ENCODE measurements at places on chromosomes 6 and 20. TPM values are rescaled to one million over a fixed set of nuclear protein-coding genes. Genes with fewer than 3 reads are reported as not detected.

GRCh38 chr6:148518511-148519156 lies 176.0 kb downstream of the SASH1 start:
- no peaks in the 10 kb centered on the region for H3K27me3 ChIP-seq
- H3K27ac ChIP-seq: no peak overlapping the region
- no peaks in the 10 kb centered on the region for H3K36me3 ChIP-seq

DNA sequence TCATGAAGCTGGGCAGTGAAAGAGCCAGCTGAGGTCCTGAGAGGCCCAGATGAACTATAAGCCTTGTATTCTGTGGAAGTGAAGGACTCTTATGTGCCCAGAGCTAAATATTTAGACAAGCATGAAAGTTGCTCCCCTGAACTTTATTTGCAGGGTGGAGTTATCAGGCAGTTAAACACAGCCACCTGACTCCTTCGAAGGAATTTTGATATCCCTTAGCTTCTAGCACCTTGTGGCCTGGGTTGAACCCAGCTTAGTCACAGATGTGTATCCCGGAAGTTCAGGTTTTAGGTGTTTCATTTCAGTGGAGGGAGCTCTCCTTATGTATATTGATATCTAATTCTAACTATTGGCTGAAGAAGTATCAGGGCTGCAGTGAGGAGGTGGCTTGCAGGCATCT lies 20.4 kb downstream of the NR2E1 start:
- H3K36me3 ChIP-seq: no peaks in the 10 kb centered on the region
- no peak overlapping the region for H3K27ac ChIP-seq

DNA sequence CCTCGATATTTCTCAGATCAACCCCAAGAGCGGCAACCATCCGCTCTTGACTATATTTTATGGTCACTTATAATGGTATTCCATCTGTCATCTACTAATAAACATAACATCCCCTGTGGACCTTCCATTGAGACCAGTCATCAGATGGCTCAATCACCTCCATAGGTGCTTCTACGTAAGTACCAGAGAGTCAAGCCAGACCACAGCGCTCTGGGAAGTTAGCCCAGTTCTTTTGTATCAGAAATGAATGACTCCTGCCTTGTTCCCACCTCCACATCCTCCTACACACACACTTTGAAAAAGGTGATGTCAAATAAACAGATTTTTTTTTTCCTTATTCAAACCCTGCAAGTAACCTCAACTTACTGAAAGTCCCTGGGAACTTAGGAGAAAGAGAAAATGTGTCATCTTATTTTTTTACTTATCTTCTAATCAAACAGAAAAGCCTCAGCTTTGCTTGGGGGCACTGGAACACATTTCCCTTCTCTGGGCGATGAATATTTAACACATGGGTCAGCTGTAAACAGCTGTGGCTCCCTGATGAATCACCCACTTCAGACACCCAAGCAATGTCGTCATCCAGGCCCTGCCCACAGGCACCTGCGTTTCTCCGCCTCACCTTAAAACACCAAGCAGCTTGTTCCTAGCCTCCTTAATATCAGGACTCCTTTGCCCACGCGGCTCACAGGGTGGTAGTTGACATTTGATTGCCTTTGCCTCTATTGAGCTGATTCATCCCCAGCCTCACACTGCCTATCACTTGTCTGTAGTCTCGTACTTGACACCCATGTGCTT lies 121.4 kb upstream of the LY86 start:
- H3K4me1 ChIP-seq: no peaks in the 10 kb centered on the region
- no peak overlapping the region for H3K4me3 ChIP-seq
- no peak for DNase-seq
- H3K27me3 ChIP-seq: peaks cover 9% of the 10 kb centered on the region

- no peak overlapping the region for H3K27ac ChIP-seq
- no peak for DNase-seq
- peaks cover 2% of the 10 kb centered on the region for H3K4me1 ChIP-seq
- H3K36me3 ChIP-seq: no peaks in the 10 kb centered on the region
Observed at GRCh38 chr6:135707426-135707825, 144.1 kb upstream of the PDE7B start.

The SIRPG gene
- total RNA-seq: 36.3 TPM

The DCBLD1 gene
- 1.4 TPM for total RNA-seq

The LPA gene
- total RNA-seq: not detected

The GPLD1 gene
- total RNA-seq: 0.52 TPM

Data from activated naive CD4-positive, alpha-beta T cell treated with anti-CD3 and anti-CD28 coated beads for 36 hours (primary cell).